ENCODE measurements at places on chromosomes 13 and 19.

GRCh38 chr13:28326056-28326455 is 168.9 kb downstream of the FLT1 start:
- no peak for DNase-seq

DNA sequence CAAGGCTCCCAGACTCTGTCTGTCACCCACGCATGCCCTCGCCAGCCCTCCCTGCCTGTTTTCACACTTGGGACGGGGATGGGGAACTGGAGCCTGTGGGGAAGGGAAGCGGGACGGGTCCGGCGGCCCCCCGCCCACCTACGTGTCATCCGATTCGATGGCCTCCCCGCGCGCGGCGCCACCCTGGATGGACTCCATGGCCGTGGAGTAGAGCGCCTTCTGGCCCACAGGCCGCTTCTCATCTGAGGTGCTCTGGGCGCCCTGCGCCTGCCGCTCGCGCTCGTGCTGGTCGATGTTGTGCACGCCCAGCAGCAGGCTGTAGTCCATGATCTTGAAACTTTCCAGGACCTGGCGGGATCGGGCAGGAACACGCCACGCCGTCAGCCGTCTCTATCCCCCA is 25.1 kb upstream of the CACTIN start:
- DNase-seq, result no peak

DNA sequence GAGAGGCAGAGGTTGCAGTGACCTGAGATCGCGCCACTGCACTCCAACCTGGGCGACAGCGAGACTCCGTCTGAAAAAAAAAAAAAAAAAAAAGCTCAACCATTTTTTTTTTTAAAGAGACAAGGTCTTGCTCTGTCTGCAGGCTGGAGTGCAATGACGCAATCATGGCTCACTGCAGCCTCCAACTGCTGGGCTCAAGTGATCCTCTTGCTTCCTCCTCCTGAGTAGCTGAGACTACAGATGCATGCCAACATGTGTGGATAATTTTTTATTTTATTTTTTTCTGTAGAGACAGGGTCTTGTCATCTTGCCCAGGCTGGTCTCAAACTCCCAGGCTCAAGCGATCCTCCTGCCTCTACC is 10.3 kb downstream of the EHD2 start:
- DNase-seq, result no peak

DNA sequence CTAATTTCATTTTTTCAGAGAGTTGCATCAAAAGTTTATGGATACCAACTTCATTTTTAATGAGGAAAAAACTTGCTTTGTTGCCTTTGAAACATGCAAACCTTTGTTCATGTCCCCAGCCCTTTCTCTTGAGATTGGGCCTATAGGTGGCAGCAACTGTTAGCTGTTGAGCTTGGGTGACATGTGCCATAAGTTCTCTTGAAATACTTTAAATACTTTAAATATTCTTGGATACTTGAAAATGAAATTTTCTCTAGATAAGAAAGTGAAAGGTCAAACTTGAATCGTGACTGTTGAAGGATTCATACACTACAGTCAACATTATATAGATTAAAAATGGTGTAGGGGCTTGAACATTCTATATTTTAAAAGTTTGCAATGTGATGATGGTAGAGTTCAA is 294.9 kb downstream of the NDFIP2 start:
- DNase-seq, result no peak

DNA sequence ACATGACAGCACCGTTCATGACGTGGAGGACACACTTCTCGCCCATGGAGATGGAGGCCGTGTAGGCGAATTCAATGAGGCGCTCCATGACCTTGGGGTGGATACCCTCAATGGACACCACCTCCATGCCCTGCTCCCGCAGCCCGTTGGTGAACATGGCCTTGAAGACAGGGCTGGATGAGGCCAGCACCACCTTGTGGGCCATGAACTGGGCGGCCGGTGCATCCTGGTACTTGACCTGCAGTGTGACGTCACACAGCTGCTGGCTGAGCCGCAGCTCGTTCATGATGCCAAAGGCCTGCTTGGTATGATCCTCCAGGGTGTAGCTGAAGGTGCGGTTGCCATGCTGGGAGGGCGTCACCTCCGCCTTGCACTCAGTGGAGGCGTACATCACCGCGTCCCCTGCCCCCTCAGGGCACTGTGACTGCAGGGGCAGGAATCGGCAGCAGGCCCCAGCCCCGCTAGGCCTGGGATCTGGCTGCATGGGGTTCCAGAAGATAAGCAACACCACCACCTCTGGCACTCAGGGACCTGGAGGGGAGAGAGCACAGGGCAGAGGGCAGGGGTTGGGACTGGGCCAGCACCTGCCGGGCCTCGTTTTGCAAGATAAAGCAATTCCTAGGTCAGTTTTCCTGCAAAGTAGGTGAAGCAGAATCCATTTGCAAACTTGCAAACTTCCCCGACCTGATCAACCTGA is 3.5 kb downstream of the KEAP1 start:
- no peak for DNase-seq

DNA sequence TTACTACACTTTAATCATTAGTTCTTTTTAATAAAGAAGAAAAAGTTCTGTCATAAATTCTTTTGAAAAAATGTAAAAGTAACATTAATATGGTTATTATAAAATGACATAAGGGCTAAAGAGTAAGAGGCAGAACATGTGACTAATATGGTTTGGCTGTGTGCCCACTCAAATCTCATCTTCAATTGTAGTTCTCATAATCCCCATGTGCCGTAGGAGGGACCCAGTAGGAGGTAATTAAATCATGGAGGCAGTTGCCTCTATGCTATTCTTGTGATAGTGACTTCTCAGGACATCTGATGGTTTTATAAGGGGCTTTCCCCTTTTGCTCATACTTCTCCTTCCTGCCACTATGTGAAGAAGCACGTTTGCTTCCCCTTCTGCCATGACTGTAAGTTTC is 104.5 kb downstream of the UGGT2 start:
- no peak for DNase-seq

- DNase-seq, result no peak
These were observed 566 bp upstream of the CCDC97 start for GRCh38 chr19:41309180-41310032.

- no peak for DNase-seq
These were observed 38.5 kb downstream of the SOX21 start for GRCh38 chr13:94673851-94674250.

DNA sequence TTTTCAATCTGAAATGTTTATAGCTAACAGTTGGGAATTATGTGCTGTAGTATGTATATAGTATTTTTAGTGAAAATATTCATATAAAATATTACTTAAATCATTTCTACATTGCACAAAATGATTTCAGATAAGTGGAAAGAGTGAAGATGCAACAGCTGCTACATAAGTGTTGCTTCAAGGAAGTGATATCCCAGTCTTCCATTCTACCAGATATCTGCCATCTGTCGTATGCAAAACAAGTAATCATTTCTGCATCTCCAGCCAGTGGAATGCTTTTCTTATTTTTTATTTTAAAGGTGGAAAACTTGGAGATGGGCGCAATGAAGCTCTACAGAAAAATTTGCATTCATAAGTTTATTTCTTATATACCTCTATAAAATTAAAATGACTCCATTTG is 152.5 kb upstream of the MAB21L1 start:
- no peak for DNase-seq

- no peak for DNase-seq
These were observed 3.8 kb downstream of the COX6B2 start for GRCh38 chr19:55350620-55351315.

GRCh38 chr13:43335764-43336163 is 312.4 kb downstream of the DNAJC15 start:
- DNase-seq, result no peak

DNA sequence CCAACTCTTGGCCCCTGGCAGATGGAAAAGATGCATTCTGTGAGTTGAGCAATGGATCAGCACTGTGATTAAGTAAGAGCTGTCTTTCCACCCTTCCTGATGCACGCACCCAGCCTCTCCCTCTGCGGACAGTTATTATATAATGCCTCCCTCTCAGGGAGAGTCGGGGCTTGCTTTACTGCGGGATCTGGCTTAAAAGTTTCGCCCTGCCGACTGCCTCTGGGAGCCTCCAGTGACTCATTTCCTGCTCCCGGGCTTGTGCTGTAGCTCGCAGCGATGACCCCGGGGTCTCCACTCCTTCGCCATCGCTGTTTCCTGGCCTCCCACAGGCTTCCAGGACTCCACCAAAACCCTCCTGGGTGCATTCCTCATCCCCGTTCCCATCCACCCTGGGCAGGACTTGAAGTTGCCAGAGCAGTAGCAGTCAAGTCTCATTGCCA is 107.4 kb upstream of the SLC7A1 start:
- no peak for DNase-seq

DNA sequence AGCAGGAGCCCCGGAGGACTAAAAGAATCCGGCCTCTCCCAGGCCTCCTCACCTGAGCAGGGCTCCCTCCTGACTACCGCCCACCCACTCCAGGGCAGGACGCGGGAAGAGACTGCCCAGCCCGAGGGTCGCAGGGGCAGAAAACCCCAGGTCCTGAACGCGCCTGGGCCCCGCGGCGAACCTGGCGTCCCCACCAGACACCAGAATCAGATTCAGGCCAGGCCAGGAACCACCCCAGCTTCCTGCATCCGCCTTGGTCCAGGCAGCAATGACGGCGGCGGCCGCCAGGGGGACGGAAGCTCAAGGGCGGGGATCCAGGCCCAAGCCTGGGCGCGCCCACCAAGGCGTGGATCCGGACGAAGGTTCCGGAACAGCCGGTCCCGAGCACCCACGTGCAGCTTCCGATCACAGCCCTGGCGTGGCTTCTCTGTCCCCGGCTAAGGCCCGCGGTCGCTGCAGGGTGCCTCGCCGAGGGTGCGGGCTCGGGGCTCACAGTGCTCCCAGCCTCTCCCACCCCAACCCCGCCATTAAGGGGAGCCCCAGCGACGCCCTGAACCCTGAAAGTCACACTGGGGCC is 3.6 kb downstream of the LGALS7 start:
- peak; percentile 84 for DNase-seq

- DNase-seq, result no peak
These were observed 202.1 kb downstream of the TBC1D4 start for GRCh38 chr13:75279834-75280369.

DNA sequence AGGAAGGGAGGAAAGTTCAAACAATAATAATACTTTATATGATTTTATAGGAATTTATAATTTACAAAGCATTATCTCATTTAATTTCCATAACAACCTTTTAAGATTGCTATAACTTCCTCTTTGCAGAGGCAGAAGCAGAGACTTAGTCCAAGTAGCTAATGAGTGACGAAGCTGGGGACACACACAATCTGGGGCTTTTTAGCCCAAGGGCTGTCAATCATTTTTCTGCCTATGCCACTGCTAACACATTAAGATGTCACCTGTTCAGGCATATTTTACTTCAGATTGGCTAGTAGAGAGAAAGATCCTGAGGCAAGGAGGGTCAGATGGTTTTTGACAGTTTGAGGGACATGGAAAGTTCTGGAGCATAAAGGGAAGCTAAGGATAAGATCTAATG is 12.6 kb downstream of the SCEL start:
- no peak for DNase-seq

DNA sequence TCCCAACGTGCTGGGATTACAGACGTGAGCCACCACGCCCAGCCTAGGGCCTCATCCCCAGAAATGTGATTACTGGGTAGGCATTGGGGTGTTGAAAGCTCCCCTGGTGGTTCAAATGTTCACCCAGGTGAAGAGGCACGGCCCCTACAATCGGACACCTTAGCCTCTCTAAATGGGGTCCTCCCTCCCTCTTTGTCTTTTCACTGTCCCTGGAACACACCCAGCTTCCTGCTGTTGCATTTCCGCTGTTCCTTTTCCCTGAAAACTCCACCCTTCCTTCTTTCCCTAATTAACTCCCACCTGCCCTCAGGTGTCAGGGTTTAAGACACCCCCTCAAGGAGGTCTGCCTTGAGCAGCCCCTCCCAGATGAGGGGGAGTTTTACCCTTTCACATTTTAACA is 3.6 kb upstream of the PRODH2 start:
- DNase-seq, result no peak

- DNase-seq, result no peak
These were observed 15.5 kb upstream of the SIGLEC11 start for GRCh38 chr19:49976496-49976895.

DNA sequence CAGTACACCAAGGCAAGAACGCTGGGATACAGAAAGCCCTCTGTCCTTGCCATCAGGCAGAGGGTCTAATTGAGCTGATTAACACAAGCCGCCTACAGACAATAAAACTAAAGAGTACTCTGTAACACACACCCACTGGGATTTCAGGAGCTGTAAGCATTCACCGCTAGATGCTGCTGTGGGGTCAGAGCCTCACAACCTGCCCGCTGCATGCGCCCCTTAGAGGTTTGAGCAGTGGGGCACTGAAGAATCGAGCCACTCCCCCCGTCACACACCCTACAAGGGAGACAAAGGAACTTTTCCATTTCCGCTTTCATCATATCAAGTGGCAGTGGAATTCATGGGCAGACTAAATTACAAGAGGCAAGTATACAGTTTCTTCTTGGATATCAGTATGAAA is 1080.6 kb downstream of the PCDH17 start:
- no peak for DNase-seq

GRCh38 chr13:83692800-83693199 is 189.5 kb downstream of the SLITRK1 start:
- no peak for DNase-seq

DNA sequence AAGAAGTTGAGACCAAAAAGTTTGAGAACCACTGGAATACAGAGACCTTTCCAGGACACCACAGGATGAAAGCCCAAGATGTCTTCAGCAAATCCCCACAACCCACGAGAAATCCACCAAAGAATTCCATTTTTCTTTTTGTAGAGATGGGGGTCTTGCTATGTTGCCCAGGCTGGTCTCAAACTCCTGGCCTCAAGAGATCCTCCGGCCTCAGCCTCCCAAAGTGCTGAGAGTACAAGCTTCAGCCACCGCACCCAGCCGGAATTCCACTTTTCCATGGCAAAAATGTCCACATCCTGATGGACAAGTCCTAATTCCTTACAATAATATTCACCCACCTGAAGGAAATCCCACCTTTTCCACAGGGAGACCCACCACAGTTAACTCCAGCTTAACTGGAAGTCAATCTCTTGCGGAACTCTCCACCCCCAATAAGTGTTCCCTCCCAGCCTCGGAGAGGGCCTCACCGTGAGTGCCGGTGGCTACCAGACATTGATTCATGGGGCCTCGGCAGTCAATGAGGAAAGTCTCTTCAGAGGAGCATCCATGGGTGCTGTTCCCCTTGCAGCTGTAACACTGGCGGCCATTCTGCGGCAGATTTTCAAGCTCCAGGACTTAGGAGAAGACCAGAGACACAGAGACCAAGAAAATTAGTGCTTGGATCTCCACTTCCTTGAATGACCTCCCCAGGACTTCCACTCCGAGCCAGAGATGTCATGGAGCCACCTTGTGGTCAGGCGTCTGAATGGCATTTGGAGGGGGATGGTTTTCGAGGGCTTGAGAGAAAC is 12.3 kb upstream of the CADM4 start:
- peak; percentile 43 for DNase-seq

DNA sequence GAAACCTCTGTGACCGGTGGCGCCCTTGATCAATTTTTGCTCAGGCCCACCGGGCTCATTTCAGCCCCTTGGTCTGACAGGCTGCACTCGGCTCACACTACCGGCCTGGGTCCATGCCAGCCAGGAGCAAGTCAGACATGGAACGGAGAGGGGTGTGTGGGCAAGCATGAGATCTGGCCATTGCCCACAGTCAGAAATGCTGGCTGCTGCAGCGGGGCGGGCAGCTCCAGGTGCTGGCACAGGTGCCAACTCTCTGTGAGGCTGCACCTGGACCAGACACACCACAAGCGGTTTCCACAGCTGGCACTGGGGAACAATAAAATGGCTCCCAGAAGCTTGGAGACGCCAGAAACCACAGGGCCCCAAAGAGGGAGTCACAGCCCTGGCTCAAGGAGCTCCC is 43.6 kb upstream of the LPAR6 start:
- no peak for DNase-seq

Data from stimulated activated CD4-positive, alpha-beta T cell treated with anti-CD3 and anti-CD28 coated beads, Interleukin-2, amount 100 ng/mL, for 48 hours (primary cell).